Stimulated activated CD8-positive, alpha-beta memory T cell treated with anti-CD3 and anti-CD28 coated beads, Interleukin-15, amount 100 ng/mL, for 4 hours (primary cell): ENCODE measurements at places on chromosomes 13 and 19.

GRCh38 chr13:100535426-100536135, 53.0 kb downstream of the GGACT start:
- DNase-seq, result no peak

- no peak for DNase-seq
These were observed 29.1 kb downstream of the SIGLEC5 start for GRCh38 chr19:51600940-51601580.

DNA sequence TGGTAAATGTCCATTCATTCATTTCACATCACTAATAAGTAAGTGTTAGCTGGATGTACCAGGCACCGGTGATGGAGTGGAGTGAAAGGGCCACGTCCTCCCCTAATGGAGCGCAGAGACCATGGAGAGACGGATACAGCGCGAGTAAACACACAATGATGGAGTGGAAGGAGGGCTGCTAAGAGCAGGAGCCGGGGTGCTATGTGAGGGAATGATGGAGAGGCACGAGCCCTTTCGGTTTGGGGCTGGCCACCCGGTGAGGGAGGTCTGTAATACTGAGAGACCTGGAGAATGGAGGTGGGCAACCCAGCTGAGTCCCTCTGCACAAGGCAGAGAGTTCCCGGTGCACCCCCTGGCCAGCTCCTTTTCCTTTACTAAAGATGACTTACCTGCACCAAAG, 53.7 kb downstream of the PEPD start:
- DNase-seq, result no peak

GRCh38 chr19:46076951-46077814, 36.4 kb upstream of the IGFL4 start:
- no peak for DNase-seq

GRCh38 chr19:2546128-2547032, 70.5 kb downstream of the GADD45B start:
- DNase-seq, result no peak

DNA sequence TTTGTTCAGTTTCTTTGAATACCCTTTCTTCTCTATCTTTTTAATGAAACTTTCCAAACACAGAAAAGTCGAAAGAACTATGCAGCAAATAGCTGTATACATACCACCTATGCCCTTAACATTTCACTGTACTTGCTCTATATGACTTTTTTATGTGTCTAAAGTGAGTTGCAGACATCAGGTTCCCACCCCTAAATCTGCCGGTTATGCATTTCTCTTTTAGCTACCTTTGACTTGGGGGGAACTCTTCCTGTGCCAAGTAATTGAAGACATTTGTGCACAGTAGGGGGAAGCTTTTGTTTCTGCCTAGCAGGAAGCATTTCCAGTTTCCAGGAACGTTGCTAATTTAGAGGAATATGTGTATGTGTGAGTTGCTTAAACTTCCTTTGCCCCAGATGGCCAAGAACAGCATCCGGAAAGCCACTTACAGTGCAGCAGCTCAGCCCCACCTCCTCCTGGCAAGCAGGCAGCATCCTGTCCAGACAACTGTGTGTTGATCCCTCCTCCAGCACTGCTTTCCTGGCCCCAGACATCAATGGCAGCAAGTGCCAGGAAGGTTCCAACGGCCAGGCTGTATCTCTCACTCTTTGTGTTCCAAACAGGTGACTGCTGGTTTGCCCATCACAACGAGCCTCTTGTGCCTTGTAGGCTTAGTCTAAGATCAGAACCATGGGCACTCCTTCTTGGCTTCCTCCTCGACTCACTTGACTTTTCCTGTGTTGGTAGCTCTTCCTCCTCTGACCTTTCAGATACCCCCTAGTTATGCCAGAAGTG, 14.7 kb upstream of the GRAMD1A start:
- DNase-seq, result no peak

GRCh38 chr19:50461066-50461875, 15.0 kb upstream of the EMC10 start:
- no peak for DNase-seq

DNA sequence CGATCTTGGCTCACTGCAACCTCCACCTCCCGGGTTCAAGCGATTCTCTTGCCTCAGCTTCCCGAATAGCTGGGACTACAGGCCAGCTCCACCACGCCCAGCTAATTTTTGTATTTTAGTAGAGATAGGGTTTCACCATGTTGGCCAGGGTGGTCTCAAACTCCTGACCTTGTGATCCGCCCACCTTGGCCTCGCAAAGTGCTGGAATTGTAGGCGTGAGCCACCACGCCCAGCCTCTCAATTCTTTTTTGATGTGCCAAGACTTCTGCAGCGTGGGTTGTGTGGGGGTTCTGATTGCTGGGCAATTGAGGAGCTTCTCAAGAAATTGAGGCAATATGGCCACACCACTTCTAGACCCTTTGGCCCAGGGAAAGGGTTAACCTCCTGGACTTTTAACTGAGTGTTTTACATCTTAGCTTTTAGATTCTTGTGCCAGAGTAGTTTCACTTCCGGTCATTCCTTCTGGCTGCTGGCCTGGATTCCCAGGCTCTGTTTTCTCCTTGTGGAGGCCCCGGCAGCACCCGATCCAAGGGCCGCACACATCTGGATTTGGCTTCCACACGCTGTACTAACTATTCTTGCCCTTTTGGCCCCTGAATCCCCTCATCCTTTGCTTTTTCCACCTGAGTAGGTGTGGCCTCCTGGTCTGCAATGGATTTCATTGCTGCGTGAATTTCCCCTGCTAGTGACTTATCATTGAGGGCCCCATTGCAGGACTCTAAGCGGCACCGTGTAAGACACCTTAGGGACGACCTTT, 14.7 kb downstream of the SMARCA4 start:
- DNase-seq, result no peak

DNA sequence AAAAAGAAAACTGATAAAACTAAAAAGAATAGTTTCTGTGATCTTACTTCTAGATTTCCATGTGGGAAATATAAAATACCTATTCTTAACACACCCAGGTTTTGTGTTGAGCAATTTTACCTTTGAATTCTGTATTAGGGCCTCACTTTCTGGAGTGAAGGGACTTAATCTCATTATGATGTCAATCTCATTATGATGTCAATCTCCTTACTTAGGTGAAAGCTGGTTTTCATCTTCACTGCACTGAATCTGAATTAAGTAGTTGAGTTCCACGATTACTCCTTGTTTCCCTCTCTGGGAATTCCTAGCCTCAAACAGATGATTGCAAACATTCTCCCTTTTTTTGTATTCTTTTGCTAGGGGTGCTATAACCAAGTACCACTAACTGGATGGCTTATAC, 1367.2 kb downstream of the EFNB2 start:
- DNase-seq, result no peak

GRCh38 chr13:34310539-34310938, 492.6 kb downstream of the RFC3 start:
- DNase-seq, result no peak

DNA sequence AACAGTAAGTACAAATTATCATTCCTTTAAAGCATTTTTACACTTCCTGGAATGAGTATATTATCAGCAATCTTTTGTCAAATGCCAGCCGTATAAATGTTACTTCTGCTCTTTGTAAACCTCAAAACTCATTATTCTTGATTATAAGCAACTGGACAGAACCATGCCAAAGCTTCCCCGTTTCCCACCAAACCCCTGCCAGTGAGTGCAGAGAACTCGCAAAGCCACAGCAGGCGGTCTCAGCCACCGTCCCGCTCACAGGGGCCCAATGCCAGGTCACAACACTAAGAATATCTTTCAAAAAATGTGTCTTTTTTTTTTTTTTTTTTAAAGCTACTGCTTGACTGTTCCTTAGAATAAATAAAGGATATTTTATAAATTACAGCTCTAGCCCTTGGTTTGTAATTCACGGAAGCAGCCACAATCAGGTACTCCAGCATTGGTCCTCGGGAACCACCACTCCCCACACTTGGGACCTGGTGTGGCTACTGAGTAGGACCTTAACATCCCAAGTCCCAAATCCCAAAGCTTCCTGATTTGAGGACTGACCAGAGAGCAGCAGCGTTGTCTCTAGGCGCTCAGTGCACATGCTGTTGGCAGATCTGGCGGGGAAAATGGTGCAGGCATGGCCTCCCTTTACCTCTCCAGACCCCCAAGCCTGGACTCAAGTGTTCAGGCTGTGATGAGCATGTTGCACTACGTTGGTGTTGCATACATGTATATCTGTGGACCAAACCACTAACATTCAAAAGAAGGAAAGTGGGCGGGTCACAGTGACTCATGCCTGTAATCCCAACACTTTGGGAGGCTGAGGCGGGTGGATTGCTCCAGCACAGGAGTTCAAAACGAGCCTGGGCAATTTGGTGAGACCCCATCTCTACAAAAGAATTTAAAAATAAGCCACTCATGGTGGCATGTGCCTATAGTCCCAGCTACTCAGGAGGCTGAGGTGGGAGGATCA, 19.0 kb downstream of the KCTD15 start:
- no peak for DNase-seq

- no peak for DNase-seq
These were observed 131.8 kb downstream of the STARD13 start for GRCh38 chr13:33153421-33154404.

DNA sequence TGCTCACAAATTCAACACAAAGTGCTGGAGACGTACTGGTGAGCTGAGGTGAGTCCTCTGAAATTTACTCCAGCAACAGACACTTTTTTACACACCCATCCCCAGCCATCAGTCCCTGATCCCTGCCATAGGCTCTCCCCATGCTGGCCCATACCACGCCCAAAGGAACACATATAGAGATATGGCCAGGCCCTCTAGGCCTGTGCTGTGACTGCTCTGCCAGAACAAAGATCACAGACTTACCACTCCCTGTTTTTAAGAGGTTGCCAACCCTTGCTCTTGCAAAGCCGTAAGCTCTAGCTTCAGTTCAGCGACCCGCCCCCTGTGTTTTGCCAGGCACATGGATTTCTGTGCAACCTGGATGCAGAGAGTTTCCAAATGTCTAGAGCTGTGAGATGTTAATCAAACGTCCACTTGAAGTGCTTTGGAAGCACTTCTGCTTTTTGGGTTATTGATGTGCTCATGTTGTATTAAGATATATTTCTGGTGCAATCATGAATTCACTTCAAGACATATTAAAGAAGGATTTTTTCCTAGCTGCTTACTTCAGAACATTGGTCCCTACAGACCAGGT, 59.7 kb downstream of the DLEU7 start:
- DNase-seq, result no peak

GRCh38 chr13:29496241-29496712, 99.2 kb downstream of the SLC7A1 start:
- no peak for DNase-seq

DNA sequence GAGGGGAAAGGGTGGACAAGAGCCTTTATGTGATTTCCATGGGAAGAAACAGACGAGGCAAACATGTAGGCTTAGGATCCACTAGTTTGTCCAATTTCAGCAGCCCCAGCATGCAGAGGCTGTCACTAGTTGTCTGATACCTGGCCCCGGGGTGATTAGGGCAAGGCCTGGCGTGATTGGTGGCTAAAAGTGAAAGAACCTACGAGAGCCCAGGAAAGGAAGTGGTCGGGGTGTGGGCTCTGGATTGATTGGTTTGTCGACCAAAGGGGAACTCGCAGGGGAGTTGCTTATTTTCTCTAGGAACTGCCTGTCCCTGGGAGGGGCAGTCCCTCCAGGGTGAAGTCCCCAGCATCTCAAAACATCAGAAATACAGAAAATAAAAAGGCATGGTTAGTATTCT, 64.2 kb upstream of the UQCRFS1 start:
- DNase-seq, result no peak

- DNase-seq, result no peak
These were observed 1359.0 kb downstream of the OLFM4 start for GRCh38 chr13:54387625-54388024.

DNA sequence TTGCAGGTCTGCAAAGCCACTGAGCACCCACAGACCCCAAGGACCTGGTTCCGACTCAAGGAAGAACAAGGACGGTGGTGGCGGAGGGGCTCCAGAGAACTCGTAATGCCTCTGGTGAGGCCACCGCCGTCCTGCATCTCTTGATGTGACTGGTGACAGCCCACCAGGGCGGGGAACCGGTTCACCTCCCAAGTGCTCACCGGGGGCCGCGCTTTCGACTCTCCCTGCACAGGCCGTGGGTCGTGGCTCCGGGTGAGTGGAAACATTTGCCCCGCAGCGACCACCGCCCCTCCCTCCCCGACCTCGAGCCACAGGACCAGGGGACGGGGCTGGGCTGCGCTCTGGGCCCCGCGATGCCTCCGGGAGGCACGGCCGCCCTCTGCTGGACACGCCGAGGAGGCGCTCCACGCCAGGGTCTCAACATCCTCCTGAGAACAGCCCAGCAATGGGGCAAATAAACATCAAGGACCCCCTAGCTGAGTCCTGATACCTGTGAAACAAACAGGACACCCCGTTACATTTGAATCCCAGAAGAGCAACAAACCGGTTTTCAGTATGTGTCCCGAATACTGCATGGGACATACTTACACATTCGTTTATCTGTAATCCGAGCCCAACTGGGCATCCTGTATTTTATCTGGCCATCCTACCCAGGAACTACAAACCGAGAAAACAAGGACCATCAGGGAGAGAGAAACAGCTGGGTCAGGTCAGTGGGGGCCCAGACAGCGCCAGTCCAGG, 3.9 kb upstream of the PLPP2 start:
- no peak for DNase-seq

GRCh38 chr19:20254121-20254520, 87.1 kb downstream of the ZNF486 start:
- no peak for DNase-seq

- DNase-seq, result no peak
These were observed 552.5 kb downstream of the TBC1D4 start for GRCh38 chr13:74929436-74929835.
